ENCODE measurements at places on chromosomes 6 and 20.
A peak's percentile ranks its signal among the peaks of the same experiment; 100 is the strongest.

DNA sequence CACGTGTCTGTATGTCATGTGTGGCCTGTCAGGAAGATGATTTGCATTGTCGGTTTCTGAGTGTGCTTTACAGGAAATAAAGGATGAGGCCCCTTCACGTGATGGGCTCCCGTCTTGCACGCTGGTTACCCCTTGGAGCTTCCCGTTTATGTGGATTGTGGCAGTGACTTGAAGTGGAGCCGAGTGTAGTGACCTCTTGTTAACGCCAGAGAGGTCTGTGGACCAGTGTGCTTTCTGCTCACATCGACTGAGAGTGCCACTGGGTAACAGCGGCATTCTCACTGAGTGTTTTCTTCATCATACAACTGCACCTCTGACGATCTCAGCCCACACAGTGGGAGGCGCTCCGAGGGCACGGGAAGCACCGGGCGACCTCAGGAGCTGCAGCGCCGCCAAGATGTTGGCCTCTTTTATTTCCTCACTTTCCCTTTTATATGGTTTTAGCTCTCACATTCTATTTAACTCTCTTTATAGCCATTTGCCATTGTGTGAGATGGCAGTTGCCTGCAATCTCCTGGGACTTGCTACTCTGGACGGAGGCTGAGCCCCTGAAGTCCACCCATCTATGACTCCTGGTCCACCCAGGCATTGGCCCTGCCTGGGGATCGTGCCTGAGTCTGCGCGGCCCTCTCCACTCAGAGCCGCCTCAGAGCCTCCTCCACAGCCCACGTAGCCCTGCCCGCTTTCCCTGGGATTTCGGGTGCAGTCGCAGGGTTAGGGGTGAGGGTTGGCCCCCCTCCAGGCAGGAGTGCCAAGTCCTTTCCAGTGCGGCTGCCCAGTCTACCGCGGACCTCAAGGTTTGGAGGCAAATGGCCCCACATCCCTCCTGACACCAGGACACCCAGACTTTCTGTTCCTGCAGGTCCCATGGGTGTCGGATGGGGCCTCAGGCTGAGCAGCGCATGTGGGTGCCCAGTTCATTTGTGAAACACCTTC is 238.9 kb downstream of the ERMARD start:
- DNase-seq = peak; percentile 19

- no peak for DNase-seq
These were observed 41.8 kb upstream of the F13A1 start for GRCh38 chr6:6362056-6362840.

DNA sequence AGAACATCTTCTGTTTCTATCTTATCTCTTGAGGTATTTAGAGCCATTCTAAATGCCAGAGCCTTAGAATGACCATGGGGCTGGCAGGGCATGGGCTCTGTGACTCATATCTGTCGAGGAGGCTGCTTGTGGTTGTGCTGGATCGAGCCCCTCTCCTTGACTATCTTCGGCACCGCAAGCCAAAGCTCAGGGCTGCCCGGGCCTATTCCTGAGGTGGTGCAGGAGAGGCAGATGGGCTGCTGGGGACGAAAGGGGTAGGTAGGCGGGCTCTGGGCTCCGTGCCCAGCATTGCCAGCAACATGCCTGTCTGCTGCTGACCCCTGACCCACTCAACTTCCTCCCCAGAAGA is 89.9 kb downstream of the NOL4L start:
- DNase-seq = no peak

- DNase-seq = no peak
These were observed 19.8 kb downstream of the MTFR2 start for GRCh38 chr6:136230219-136230853.

DNA sequence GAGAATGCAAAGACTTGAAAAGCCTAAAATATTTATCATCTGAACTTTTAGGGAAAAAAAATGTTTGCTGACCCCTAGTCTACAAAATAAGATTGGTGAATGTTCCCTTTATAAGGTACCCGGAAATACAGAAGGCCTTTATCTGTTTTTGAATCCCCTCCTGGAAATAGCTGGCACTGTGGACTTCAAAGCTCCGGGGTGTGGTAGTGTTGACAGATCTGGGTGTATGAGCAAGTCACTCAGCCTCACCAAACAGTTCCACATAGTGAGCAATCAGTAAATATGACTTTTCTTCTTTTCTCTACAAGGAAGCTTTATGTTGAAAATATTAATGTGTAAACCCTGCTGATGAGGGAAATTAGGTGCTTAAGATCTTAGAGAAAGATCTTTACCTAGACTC is 29.2 kb upstream of the HTR1B start:
- no peak for DNase-seq

DNA sequence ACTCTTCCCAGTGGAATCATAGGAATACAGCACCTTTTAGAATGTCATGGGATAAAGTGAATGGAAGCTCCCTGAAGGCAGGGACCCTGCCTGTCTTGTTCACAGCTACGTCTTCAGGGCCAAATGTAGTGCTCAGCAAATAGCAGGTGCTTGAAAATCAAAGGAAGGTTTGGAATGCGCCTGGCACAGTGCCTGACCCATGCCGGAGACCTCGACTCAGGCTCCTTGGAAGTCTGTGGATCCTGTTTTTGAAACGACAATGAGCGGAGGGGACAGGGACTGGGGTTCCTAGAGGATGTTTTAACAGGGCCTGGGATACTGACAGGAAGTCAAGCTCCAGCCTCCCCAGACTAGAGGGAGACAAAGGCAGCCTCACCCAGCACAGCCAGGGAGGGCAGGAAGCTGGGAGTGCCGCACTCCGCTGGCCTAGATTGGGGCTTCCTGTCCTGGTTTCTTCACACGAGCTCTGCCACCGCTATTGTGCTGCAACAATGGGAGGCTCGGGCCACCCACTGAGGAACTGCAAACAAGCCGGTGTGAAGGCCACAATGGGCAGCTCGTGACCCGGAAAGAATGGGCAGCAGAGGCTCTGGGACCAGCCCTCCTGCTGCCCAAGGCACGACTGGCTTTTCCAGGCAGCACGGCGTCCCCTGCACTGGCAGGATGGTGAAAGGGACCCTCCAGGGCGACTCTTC is 76.7 kb downstream of the PREX1 start:
- DNase-seq = no peak

GRCh38 chr6:133202610-133203343 is 38.4 kb upstream of the EYA4 start:
- no peak for DNase-seq

DNA sequence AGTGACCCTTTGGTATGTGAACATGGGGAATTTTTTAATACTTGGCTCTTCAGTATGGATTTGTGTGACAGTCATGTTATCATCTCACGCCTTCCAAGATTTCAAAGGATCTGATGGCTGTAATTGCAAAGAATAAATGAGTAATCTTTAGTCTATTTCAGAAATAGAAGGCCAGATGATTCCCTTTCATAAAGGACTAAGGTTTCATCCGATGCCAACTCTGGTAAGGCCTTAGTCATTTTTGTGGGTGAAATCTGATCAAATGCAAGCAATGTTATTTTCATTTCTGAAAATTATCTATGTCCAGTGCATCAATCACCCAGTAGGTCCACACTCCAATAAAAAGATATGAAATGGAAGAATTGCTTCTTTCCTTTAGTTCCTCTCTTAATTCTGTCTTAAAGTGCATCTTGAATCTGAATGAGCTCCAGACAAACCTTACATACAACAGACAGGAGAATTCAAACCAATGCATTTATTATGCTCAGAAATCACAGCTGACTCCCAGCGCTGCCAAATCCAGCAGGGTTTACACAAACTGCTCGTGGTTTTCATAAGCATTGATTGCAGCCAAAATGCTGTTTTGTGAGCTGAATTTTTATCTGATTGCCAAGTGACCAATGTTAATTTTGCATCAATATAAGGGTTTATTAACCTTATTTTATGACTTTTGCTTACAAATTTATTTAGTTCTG is 565.2 kb upstream of the MARCKS start:
- no peak for DNase-seq

GRCh38 chr20:25535762-25536161 is 49.6 kb downstream of the NINL start:
- no peak for DNase-seq

GRCh38 chr6:111482959-111483735 is at the start of gene REV3L:
REV3L (minus strand) TSS chr6:111483218; CDS start chr6:111482888, 330 bp downstream.
- peak; percentile 97 for DNase-seq

DNA sequence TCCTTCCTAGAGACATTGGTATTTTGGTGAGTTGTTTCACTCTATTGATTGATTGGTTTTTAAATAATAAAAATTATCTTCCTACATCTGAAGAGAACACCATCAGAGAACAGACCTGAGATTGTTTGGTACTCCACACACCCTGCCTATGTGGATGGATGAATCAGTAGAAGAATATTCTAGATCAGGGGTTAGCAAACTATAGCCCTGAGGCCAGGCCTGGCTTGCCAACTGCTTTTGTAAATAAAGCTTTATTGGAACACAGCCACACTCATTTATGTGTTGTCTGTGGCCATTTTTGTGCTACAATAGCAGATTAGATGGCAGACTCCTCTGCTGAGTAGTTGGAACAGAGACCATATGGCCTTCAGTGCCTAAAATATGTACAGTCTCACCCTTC is 139.6 kb upstream of the INSM1 start:
- no peak for DNase-seq

- DNase-seq = no peak
These were observed 535.1 kb downstream of the UTRN start for GRCh38 chr6:144820270-144820669.

- DNase-seq = no peak
These were observed 53.2 kb upstream of the THEMIS start for GRCh38 chr6:127954082-127954481.

GRCh38 chr20:23144856-23145255 is 58.7 kb upstream of the CD93 start:
- DNase-seq = no peak

DNA sequence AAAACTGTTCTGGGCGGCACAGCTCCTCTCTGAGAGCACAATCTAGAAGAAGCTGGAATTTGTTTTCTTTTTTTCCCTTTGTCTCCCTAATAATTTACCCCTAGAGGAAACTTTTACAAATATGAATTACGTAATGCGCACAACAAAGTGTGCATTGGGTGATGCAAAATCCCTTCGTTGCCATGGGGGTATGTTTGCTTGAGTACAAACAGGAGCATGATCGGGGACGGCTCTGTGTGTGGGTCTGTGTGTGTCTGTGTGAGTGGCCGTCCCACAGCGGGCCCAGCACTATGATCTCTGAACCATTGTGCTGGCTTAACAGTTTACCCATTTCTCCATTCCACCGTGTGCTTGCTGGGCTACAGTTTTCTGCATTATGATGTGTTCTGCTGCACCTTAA is 278.2 kb downstream of the CDC5L start:
- DNase-seq = no peak

GRCh38 chr20:17059465-17059864 is 167.4 kb upstream of the PCSK2 start:
- no peak for DNase-seq

Data from NCI-H82 (cell line).